NCI-H1930 (cell line): ENCODE measurements at places on chromosomes 6 and 20.

DNA sequence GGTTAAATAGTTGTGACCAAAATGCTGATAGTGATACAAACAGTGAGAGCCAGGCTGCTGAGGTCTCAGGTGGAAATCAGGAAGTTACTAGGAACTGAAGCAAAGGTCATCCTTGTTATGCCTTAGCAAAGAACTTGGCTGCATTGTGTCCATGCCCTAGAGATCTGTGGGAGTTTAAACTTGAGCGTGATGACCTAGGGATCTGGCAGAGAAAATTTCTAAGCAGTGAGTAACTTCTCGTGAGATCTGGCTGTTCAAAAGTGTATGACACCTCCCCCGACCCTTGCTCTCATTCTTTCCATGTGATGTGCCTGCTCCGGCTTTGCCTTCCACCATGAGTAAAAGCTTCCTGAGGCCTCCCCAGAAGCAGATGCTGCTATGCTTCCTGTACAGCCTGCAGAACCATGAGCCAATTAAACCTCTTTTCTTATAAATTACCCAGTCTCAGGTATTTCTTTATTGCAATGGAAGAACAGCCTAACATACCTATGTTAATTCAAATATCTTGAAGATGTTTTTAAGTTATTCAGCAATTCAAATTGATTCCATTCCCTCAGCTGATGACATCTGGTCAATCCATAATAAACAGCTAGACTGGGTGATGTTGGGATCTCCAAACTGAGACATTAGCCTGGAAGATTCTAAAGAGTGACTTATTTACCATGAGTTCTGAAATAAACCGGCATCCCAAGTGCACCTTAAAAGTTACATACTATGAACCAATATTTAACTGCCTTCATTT is 33.8 kb downstream of the KIF16B start:
- no peak for DNase-seq

DNA sequence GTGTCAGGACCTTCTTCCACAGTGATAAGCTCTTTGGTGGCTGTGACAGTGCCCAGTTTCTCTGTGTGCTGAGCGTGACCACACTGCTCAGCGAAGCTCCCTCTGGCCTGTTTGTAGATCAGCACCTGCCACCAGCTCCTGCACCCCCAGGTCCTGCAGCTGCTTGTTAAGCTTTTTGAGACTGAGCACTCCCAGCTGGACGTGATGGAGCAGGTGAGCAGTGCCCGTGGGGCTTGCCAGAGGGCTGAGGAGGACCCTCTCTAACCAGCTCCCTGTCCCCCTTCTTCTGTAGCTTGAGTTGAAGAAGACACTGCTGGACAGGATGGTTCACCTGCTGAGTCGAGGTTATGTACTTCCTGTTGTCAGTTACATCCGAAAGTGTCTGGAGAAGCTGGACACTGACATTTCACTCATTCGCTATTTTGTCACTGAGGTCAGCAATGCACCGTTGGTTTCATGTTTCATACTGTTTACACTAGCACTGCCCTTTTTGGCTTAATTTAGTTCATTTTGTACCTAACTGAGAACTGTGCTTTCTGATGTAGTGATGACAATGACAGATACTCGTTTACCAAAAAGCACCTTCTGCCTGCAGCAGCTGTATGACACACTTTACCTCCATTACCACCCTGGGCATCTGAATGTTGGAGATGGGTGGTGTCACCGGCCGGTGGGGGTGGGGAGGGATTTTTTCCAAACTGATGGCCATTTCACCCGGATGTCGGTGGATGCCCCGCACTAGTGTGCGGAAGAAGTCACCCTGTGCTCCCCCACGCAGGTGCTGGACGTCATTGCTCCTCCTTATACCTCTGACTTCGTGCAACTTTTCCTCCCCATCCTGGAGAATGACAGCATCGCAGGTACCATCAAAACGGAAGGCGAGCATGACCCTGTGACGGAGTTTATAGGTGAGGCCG is 12.5 kb downstream of the NELFCD start:
- DNase-seq, result no peak

DNA sequence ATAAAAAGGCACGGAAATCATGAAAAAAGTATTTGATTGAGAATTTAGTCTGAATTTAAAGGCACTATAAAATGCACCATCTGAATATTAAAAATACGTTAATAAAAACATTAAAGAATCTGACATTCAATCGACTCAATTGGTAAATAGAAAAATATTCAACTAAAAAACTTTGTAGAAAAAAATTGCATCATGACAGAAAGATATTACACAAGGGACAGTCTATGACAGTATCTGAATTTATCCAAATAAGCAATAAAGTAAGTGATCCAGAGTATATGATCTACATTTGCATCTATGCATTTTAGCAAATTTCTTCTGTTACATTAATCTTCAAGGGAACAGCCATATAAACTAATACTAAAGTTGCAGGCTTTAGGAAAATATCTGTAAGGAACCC is 9.4 kb downstream of the FRK start:
- no peak for DNase-seq

DNA sequence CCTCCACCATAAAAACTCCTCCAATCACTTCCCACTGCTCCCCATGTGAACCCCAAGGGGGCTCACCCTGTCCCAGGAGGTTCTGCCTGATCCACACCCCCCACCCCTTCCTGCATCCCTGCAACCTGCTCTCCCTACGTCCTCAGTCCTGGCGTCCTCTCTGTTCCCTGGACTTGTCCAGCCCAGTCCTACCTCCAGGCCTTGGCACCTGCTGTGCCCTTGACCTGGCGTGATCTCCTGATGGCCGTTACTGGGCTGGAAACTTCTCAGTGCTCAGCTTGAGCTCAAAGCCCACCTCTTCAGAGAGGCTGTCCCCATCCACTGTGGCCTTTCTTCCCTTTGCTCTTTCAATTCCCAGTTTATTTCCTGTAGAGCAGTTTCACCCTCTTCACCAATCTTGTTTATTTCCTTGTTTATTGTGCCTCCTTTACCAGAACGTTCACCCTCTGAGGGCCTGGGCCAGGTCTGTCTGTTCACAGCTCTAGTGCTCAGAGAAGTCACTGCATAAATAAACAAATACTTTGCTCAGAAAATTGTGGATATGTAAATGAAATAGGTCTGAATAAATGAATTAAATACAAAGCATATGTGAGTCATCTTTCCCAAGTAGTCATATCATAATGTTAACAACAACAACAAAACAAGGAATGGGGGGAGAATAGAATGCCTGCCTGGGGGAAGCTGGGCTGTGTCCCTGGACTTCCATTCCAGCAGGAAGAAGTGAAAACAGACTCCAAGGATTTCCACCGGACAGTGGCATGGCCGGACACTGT is 175.7 kb upstream of the SULF2 start:
- no peak for DNase-seq

DNA sequence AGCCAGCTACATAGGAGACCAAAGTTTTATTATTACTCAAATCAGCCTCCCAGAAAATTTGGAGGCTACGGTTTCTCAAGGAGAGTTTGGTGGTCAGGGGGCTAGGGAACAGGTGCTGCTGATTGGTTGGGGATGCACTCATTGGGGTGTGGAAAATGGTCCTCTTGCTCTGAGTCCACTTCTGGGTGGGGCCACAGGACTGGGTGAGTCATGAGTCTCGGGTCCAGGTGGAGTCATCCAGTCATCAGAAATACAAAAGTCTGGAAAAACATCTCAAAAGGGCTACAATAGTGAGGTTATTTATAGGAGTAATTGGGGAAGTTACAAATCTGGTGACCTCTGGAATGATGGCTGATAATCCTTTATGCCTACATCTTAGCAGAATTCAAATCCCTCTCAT is 54.3 kb upstream of the SLC22A16 start:
- no peak for DNase-seq

- no peak for DNase-seq
Observed at GRCh38 chr6:169587975-169588374, 113.9 kb downstream of the WDR27 start.

DNA sequence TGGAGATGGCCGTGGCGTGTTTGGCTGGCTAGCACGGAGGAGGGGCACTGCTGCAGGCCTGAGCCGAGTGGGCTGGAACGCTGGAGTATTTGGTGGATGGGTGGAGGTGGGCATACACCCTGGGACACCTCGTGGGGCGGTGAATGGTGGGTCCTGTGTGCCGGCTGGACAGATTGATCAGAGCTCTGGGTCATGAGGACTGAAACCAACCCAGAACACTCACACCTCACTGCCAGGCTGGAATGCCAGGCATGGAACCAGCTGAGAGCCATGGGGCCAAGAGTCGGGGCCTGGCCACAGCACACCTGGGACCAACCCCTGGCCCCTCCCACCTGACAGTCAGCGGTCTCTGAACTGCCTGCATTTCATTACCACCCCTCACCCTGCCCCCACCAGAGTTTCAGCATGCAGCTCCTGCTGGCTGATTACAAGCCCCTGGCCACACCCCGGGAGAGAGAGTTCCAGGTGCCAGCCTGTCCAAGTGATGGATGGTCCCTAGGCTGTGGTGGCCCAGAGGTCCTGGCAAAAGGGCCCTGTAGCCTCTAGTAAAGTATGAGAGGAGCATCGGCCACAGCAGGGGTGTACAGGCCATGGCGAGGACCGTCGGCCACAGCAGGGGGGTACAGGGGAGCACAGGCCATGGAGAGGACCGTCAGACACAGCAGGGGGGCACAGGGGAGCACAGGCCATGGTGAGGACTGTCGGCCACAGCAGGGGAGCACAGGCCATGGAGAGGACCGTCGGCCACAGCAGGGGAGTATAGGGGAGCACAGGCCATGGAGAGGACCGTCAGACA is 3.3 kb downstream of the NPBWR2 start:
- no peak for DNase-seq

GRCh38 chr6:3390698-3391097 is 66.2 kb downstream of the SLC22A23 start:
- no peak for DNase-seq

DNA sequence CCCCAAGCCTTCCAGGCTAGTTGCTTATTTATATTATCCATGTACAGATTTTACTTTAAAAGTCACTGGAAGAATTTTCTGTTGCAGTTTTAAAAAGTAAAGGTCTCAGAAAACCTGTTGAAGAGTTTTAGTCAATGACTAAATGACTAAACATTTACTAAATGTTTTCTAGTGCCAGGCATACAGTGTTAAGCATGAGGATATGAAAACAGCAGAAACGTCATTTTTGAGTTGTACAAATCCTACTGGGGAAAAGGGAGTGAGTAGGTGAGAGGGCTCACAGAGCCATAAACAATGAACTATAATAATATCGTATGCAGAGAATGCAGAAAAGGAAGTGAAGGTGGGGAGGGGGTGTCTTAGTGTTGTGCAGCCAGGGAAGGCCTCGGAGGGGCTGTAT is 66.3 kb downstream of the MAN1A1 start:
- DNase-seq, result no peak

DNA sequence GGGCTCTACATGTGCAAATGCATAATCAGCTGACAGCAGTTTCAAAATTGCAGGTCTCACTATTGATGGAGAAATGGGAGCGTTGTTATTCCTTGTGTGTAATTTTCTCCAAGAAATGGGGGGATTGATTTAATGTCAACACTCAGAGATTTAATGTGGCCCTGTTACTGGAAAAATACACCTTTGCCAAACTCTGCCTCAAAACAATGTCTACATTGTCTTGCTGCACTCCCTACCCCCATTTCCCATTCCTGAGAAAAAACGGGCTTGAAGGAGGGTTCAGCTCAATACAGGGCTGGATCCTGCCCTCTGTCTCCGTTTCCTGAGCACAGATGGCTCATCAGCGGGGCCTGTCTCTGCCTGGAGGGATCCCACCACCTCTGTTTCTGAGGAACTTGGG is 18.4 kb downstream of the EDN3 start:
- no peak for DNase-seq

GRCh38 chr20:36856691-36857635 is 19.0 kb upstream of the TLDC2 start:
- DNase-seq, result no peak

DNA sequence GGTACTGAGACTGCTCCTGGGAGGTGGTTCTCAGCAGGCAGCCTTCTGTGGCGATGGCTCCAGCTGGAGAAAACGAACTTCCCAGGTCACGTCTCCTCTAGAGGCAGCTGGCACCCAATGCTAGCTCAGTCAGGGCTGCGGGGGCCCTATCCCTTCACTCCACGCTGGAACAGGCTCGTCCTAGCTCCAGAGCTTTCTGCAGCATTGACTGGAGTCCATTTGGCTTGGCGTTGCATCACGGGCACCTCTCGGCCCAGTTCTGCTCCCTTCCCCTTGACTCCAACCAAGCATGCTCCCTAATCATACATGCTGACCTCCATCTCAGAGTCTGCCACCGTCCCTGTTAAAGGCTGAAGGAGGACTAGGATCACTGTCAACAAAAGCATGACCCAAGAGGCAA is 5.9 kb upstream of the IRF4 start:
- DNase-seq, result no peak

DNA sequence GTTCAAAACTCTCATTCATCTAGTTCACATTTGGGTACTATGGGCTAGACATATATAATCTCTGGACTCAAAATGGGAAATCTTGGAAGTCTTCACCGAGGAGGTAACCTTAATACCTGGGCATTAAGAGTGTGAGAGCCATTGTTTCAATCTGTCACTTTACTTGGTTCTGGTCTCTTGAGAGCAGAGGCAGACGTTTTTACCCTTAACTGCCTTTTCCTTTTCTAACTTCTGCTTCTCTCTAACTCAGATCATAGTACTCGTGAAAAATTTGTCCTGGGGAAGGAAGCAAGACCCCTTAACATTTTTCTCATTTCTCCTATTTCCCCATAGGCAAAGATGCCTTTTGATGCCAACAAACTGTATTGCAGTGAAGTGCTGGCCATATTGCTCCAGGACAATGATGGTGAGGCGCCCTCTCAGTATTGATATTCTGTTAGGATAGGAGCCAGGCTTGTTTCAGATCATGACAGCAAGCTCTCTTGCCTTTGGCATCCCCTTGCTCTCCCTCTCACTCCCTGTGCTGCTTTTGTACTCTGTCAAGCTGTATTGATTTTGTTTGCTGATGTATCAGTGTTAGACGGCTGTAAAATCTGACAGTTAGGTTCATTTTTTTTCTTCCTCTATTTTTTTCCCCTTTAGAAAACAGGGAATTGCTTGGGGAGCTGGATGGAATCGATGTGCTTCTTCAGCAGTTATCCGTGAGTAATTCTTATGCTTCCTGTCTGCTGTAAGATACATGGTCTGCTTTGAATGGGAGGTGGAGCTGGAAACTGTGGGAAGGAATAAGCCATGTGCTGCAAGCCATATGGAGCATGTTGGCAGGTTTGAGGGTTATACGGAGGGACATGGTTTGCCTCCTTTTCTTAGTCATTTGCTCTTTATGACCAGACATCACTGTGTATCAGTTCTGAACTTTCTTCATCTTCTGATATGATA is 83.5 kb downstream of the CTNNBL1 start:
- DNase-seq, result no peak

GRCh38 chr6:8030920-8031319 is 33.3 kb downstream of the BLOC1S5 start:
- no peak for DNase-seq
